Panc1 (cell line): ENCODE measurements at places on chromosomes 12 and 14. TPM values are rescaled to one million over a fixed set of nuclear protein-coding genes. Genes with fewer than 3 reads are reported as not detected.
A peak's percentile ranks its signal among the peaks of the same experiment; 100 is the strongest.

DNA sequence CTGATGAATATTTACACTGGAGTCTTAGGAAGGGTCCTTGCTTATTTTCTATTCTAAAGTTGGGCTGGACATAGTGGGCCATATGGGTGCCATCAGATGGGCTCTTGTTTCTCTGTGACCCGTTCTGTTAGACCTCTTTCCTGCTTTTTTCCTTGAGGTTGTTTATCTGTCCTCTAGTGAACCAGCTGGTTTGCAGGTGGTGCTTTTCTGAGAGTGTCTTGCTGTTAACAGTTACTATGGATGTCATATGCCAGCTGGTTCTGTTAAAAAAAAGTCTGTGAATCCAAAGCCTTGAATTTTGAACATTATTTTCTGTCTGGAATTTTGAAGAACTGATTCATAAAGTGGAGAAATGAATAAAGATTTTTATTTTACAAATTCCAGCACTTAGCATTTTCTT lies 29.2 kb downstream of the ZC3H14 start:
- H3K27ac ChIP-seq, result no peak overlapping the region
- H3K4me1 ChIP-seq, result no peaks in the 10 kb centered on the region
- H3K27me3 ChIP-seq, result no peaks in the 10 kb centered on the region
- DNase-seq, result no peak
- peaks cover 3% of the 10 kb centered on the region for H3K36me3 ChIP-seq
- H3K4me3 ChIP-seq, result no peak overlapping the region

DNA sequence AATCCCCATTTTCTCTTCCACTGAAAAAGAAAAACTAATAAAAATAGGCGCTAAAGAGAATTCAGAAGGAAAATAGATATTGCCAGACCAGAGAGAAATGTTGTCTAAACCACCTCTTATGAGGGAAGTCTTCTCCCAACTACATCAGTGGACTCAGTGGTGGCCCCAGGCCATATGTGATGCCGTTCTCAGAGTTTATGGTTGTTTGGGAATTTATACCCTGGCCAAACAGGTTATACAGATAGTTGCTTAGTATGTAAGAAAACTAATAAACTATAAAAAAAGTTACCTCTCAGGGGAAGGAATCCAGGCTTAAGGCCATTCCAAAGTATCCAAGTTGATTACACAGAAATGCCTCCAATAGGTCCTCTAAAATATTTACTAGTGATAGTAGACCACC lies 103.4 kb upstream of the RBM19 start:
- H3K4me1 ChIP-seq, result no peaks in the 10 kb centered on the region
- no peak overlapping the region for H3K4me3 ChIP-seq
- no peak for DNase-seq
- no peaks in the 10 kb centered on the region for H3K36me3 ChIP-seq

DNA sequence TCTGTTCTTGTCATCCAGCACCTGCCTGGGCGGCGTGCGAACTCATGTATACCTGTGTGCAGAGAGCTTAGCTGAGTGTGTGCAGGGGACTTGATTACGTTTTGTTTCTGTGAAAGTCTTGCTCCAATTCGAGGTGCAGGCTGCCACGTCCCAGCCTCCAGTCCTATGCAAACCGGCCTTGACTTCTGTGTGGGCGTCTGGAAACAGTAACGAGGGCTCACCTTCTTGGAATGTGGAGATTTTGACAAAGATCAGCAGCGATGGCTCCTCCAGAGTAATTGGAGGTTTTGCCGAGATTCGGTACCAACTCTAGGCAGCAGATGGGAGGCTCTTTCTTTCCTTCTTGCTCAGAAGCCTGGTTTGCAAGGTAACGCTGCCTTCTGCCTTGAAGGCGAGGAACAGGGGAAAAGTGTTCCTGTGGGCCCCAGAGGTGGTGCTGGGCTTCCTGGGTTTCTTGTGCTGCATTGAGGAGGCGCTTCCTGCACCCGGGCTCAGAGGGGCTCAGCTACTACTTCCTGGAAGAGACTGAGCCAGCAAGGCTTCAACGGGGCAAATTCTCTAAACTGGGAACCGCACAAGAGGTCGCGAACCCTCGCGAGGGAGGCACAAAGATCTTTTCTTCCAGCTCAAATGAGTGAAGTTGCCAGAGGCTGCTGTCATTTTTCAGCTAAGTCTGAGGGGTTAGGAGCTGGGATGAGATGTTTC lies 249.0 kb downstream of the AACS start:
- H3K36me3 ChIP-seq, result no peaks in the 10 kb centered on the region
- H3K27me3 ChIP-seq, result no peaks in the 10 kb centered on the region; the same call in 1 of the 2 replicates
- DNase-seq, result no peak
- H3K4me1 ChIP-seq, result no peaks in the 10 kb centered on the region
- H3K27ac ChIP-seq, result no peak overlapping the region
- H3K4me3 ChIP-seq, result no peak overlapping the region

DNA sequence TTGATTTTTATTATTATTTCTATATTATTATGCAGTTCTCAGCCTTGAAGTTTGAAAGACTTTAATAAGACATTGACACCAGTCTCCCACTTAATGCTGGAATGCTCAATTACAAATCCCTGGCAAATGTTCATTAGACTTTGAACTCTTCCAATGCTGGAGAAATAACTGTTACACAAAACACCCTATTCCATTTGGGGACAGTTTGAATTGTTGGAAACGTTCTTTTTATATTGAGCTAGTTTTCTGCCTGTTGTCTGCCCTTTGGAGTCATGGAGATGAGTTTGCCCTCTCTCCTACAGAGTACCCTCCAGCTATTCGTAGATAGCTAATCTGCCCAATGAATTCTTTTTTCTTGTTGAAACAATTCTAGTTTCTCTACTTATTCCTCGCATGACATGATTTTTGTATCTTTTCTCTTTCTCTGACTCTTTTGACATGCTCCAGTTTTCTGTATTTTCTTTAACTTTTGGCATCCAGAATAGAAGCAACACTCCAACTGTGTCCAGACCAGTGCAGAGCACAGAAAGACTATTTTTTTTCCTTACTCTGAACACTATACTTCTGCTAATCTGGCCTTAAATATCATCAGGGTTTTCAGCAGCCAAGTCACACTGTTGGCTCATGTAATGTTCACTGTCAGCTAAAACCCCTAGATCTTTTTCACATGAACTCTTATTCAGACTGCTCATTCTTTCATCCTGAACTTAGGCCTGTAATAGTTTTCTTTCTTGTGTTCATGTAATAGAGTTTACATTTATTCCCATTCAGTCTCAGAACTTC lies 379.3 kb downstream of the RAD51B start:
- no peak for DNase-seq
- no peaks in the 10 kb centered on the region for H3K27me3 ChIP-seq
- peak overlapping the region; percentile 51; the same call in 1 of the 2 replicates for H3K27ac ChIP-seq
- H3K36me3 ChIP-seq, result no peaks in the 10 kb centered on the region
- no peaks in the 10 kb centered on the region for H3K4me1 ChIP-seq

Gene PKP2
- total RNA-seq, result 2.2 TPM

DNA sequence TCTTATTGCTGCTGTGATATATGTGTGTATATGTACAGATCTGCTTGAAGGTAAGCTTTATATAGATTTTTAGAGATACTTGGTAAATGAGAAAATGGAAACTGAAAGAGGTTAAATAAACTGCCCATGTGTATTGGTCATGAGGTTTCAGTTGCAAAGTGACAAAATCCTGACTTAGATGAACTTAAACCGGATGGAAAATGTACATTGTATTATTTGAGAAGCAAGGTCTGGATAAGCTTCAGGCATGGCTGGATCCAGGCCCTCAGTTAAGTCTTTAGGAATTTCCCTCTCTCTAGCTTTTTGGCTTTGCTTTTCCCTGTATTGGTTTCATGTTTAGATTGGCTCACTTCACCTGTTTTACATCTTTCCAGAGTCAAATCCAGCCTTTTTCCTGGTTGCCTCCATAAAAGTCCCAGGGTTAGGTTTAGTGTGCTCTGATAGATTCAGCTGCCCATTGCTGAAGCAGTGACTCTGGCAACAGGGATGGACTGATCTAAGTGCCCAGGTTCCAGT lies 21.0 kb upstream of the MAP1LC3B2 start:
- no peaks in the 10 kb centered on the region; the same call in 1 of the 2 replicates for H3K36me3 ChIP-seq
- peaks cover 60% of the 10 kb centered on the region for H3K4me1 ChIP-seq
- H3K27me3 ChIP-seq, result no peaks in the 10 kb centered on the region
- no peak overlapping the region for H3K4me3 ChIP-seq
- H3K27ac ChIP-seq, result peak overlapping the region; percentile 93

- no peaks in the 10 kb centered on the region for H3K36me3 ChIP-seq
- DNase-seq, result no peak
- no peaks in the 10 kb centered on the region for H3K27me3 ChIP-seq
- no peak overlapping the region for H3K4me3 ChIP-seq
Observed at GRCh38 chr12:77742631-77743030, 88.1 kb upstream of the NAV3 start.
